ENCODE measurements at places on chromosomes 2 and 18.

GRCh38 chr2:101741775-101742520, 44.4 kb downstream of the MAP4K4 start:
- no peak for DNase-seq

GRCh38 chr2:72925328-72925943, 8.1 kb downstream of the EMX1 start:
- DNase-seq: no peak

GRCh38 chr2:12207491-12207890, 461.1 kb downstream of the LPIN1 start:
- no peak for DNase-seq

DNA sequence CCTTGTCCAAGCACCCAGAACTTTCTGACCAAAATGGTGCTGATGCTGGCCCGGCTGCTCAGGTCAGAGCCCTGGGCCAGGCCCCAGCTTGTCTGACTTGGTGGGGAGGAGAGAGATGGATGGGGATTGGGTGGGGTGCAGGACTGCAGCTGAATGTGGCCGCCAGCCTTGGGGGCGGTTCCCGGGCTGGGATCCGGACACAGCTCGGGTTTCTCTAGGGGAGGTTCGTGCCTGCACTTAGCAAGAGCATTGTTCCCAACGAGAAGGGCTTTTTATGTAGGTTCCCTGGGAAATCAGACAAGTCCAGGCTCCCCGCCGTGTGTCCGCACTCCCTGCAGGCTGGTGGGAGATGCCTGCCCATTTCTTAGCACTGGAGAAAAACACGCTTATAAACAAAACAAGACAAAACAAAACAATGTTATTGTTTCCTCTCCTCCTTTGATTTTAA, 50.5 kb upstream of the HS6ST1 start:
- DNase-seq: no peak

DNA sequence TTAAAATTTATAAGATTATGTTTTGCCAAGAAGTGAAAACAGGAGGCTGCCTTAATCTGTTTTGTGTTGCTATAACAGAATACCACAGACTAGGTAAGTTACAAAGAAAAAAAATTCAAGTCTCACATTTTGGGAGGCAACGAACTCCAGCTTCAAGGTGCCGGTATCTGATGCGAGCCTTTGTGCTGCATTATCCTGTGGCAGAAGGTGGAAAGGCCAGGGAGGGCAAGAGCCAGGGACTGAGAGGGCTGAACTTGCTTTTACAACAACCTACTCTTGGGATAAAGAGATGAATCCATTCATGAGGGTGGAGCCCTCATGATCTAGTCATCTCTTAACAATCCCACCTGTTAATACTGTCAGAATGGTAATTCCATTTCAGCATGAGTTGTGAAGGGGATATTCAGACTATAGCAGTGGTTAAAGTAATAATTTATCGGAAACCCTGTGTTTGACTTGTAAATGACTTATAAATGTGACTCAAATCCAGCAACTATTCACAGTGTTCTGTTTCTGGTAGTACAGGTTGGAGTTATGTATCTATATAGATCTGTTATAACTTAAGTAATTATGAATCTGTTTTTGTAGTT, 3.7 kb downstream of the MTX2 start:
- no peak for DNase-seq

DNA sequence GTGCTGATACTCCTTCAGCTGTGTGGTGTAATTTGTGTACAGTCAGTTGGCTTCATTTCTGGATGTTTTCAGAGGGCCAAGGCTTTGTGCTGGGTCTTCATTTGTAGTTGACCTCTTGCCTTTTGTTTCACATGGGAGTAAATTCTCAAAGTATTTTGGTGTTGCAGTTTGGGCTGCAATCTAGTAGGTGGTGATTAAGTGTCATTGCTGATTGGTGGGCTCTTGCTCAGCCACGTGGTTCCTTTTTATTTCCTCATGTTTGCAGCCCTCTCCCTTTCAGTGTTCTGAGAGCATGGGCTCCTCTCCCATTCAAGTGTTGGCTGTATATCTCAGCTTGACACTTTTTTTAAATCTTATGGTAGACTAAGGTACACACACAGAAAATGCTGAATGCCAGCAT, 96.8 kb downstream of the SNTG2 start:
- DNase-seq: peak; percentile 5

GRCh38 chr18:74186661-74187060, 38.3 kb downstream of the TIMM21 start:
- DNase-seq: no peak

DNA sequence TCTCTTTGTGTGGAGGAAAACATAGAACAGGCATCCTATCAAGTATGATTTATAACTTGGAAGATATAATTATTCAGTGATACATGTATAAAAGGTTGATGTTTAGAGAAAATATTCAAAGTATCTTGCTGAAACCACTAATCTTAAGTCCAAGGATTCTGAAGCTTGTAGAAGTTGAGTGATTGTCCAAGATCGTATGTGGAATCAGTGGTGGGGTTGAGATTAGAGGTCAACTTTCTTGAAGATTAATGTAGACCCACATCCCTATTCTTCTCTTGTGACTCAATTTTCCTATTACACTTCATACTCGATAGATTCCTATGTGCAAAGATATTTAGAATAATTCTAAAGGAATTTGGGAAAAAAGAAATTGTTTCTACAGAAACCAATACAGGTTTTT, 1565.9 kb upstream of the ACVR2A start:
- no peak for DNase-seq

DNA sequence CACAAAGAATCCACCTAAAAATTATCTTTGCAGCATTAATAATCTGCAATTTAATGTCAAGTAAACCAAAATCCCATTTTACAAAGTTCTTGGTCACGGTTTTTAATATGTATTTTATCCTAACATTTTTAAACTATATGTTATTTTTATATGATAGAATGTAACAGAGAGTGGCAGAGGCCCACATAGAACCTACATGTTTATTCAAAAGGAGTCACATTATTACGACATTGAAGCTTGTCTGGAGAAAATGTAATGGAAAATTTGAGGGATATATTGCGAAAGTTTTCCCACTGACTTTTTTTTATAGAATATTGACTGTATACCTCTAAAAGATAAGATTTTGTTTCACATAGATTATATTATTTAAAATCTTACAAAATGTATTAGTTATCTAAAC, 89.7 kb upstream of the COL3A1 start:
- no peak for DNase-seq

DNA sequence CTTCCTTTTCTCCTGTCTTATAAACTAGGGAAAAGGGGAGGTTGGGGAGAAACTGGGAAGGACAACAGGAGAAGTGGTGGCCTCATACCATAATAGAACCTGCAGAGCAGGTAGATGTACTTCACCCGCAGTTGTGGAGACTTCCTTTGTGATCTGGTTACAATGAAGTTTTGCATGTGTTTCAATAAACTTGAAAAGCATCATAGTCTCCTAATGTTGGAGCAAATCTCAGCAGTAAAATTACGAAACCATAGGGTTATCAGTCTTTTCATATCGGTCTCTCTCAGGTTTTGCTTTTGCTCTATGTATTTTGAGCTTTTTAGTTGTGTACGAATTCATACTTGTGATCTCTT, 30.5 kb downstream of the ANO7 start:
- no peak for DNase-seq

DNA sequence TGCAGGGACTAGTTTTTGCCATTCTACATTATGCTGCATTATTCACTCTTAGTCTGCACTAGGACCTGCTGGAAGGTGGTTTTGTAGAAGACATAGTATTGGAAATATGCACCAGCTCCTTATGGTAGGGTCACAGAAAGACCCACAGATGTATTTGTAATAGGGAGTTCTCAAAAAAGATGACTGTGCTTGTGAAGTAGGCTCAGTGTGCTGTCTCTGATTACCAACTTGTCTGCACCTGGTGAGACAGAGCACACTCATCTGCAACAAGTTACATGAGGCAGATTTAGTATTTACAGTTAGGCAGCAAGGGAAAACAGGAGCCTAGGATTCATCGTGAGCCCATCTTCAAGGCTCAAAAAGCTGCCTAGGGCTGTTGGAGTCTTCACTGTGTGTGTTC, 29.4 kb downstream of the RHBDD1 start:
- no peak for DNase-seq

- DNase-seq: no peak
Observed at GRCh38 chr2:105584435-105585010, 160.2 kb upstream of the NCK2 start.

- DNase-seq: no peak
Observed at GRCh38 chr2:198408171-198408570, 603.8 kb downstream of the PLCL1 start.

- DNase-seq: no peak
Observed at GRCh38 chr2:88959480-88960204, 268.2 kb downstream of the RPIA start.

GRCh38 chr2:40284797-40285196, 167.1 kb downstream of the SLC8A1 start:
- no peak for DNase-seq

Data from CD4-positive, alpha-beta T cell treated with Interleukin-10 for 1 hour (primary cell).